ENCODE measurements at places on chromosomes 6 and 20. TPM values are rescaled to one million over a fixed set of nuclear protein-coding genes. Genes with fewer than 3 reads are reported as not detected.
A peak's percentile ranks its signal among the peaks of the same experiment; 100 is the strongest.

The BANF2 gene
- not detected for polyA plus RNA-seq

The COL20A1 gene
- 0.67 TPM for polyA plus RNA-seq

The BPIFB4 gene
- polyA plus RNA-seq, result not detected

The HLA-DPB1 gene
- polyA plus RNA-seq, result 18.4 TPM

The C20orf141 gene
- polyA plus RNA-seq, result not detected

The EFCAB8 gene
- 0.06 TPM for polyA plus RNA-seq

The SLC24A3 gene
- polyA plus RNA-seq, result 4.5 TPM

The C20orf202 gene
- polyA plus RNA-seq, result 0.42 TPM

The ZNF184 gene
- polyA plus RNA-seq, result 20.0 TPM

The GTSF1L gene
- polyA plus RNA-seq, result not detected

DNA sequence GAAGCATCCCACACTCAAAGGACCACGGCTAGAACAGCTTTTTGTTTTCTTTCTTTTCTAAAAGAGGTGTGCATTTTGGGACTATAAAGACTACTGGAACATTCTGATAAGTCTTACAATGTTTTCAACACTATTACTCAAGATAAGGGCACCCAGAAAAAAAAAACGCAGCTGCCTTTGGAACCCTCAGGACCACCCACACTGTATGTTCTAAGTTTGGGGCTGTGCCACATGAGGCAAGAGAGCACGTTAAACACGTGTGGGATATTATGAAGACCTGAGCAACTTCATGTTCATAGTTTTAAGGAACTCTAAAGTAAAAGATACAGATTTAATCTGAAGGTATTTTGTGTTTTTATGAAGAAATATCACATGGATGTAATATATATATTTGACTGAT is 204.6 kb downstream of the FOXC1 start:
- no peak for DNase-seq

DNA sequence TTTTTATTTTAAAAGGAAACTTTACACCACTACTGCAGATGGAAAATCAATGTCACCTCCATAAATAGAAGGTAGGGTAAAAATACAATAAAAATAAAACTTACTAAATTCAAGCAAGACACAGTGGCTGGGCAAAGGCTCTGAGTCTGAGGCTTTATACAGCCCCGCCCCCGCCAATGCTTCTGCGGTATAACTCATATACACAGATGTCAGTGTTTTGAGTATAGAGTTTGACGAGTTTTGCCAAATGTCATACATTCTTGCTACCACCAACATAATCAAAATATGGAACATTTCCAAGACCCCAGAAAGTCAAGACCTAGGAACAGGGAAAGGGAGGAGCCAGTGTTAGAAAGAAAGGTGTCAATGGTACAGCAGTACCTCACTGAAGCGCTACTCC is 12.8 kb downstream of the NFATC2 start:
- no peak for DNase-seq

GRCh38 chr20:2749951-2750490 is 50.4 kb downstream of the CPXM1 start:
- DNase-seq, result no peak

DNA sequence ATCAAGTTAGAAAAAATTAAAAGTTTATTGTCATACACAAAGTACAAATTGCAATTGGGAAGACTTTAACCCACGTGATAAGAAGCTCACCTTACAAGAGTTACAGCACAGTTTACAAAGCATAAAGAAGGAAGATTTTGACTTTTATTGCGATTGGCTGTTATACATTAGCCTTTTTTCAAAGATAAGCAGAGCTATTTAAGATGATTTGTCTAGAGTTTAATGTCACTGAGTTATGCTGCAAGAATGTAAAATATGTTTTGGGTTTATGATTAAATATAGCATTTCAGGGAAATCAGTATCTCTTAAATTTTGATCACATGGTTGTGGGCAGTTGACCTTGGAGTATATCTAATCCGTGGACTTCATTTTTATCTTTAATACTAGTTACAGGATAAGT is 664.2 kb upstream of the PTCHD4 start:
- DNase-seq, result no peak

- DNase-seq, result no peak
Measured at GRCh38 chr6:4256969-4257368, 121.6 kb upstream of the ECI2 start.

- DNase-seq, result peak; percentile 79
Measured at GRCh38 chr6:21588481-21589351, 4.8 kb upstream of the SOX4 start.

DNA sequence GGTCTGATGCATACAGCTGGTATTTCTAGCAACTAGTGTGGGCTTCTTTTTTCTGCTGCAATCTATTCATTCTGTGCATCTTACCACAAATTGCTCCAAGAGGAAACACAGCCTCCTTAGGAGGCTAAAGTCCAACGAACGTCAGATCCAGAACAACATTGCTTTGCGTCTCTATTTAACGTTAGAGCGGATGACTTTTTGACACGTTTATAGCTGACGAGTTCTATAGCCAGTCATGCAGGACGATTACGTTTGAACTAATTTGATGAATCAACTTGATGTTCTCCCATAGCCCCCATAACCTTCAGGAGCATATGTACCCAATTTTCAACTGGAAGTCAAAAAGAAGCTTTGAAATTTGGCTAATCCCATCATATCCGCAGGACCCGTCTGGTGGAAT is 59.9 kb downstream of the TSHZ2 start:
- DNase-seq, result no peak

- DNase-seq, result no peak
Measured at GRCh38 chr6:75551367-75551952, 50.2 kb upstream of the SENP6 start.

- peak; percentile 37 for DNase-seq
Measured at GRCh38 chr20:42024653-42025052, 406.5 kb upstream of the CHD6 start.

DNA sequence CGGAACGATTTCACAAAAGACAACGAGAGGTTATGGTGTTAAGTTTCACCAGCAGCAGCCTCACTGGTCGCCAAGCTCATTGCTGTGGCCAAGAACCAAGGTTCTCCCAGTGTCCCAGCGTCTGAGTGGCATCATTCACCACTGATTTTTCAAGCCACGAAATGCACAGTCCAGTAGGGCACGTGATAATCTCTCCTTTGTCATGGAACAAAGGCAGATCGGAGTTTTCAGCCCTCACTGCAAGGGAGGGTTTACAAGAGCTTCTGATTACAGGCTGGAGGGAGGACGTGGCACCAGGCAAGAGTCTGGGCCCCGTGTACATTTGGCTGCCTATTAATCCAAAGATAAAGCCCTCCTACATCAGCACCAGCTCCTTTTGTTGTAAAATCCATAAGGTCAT is 2.0 kb downstream of the CD24 start:
- no peak for DNase-seq

- DNase-seq, result no peak
Measured at GRCh38 chr20:40860487-40860902, 168.1 kb upstream of the TOP1 start.

- no peak for DNase-seq
Measured at GRCh38 chr6:84583784-84584183, 180.6 kb downstream of the TBX18 start.

- DNase-seq, result no peak
Measured at GRCh38 chr20:1809611-1810510, 85.3 kb upstream of the SIRPA start.

- no peak for DNase-seq
Measured at GRCh38 chr20:61629602-61630390, 377.7 kb downstream of the CDH4 start.

GRCh38 chr20:19909725-19910124 is 107.4 kb upstream of the NAA20 start:
- DNase-seq, result no peak

GRCh38 chr20:35578469-35578868 is 36.6 kb downstream of the ERGIC3 start:
- no peak for DNase-seq

- no peak for DNase-seq
Measured at GRCh38 chr6:20180935-20181334, 31.3 kb downstream of the MBOAT1 start.

DNA sequence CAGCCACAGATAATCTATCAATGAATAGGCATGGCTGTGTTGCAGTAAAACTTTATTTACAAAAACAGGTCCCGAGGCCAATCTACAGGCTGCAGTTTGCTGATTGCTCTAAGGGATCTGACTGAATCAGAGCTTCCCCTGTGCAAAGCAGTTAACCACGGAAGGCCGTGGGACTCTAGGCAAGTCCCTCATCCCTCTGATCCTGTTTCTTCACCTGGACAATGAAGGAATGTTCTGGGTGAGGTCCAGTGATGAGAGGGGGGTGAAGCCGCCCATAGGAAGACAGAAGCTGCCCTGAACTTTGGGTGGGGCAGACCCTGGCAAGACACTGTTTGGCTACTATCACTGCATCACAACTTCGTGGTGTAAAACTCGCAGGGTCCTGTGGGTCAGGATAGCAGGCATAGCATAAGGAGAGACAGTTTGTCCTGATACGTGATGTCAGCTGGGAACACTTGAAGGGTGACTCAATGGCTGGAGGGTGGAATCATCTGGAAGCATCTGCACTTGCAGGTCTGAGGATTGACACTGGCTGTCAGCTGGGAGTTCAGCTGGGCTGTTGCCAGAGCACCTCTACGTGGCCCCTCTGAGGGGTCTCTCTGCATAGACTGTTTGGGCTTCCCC is 33.3 kb upstream of the TGM2 start:
- no peak for DNase-seq

GRCh38 chr20:20489054-20489453 is 121.2 kb downstream of the INSM1 start:
- no peak for DNase-seq

GRCh38 chr6:44915111-44915510 is 413.0 kb upstream of the RUNX2 start:
- no peak for DNase-seq
